Stimulated activated CD8-positive, alpha-beta memory T cell treated with anti-CD3 and anti-CD28 coated beads, Interleukin-4, amount 100 ng/mL, for 4 hours (primary cell): ENCODE measurements at places on chromosomes 5 and 9.

- no peak for DNase-seq
Measured at GRCh38 chr9:35697486-35697885, 7.8 kb upstream of the TPM2 start.

GRCh38 chr5:158277276-158277675 lies 418.3 kb upstream of the CLINT1 start:
- no peak for DNase-seq

DNA sequence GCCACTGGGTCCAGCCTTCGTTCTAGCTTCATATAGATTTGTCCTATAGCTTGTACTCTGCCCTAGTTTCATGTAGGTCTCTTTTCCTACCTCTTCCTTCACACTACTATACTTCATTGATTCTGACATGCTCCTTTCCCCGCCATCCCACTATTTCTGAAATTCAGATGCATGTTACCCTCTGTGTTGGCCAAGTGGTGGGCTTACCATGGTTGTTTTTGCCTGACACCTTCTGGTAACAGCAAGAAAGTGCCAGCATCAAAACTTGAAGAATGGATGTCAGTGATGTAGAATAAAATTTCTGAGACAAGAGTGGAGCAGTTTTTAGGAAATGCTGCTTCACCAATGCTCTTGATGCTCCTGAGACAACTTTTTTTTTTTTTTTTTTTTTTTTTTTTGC lies 19.5 kb upstream of the SERINC5 start:
- DNase-seq: no peak

- DNase-seq: no peak
Measured at GRCh38 chr5:154375329-154376008, 70.3 kb upstream of the SAP30L start.

GRCh38 chr9:37295796-37296195 lies 126.7 kb upstream of the GRHPR start:
- no peak for DNase-seq

DNA sequence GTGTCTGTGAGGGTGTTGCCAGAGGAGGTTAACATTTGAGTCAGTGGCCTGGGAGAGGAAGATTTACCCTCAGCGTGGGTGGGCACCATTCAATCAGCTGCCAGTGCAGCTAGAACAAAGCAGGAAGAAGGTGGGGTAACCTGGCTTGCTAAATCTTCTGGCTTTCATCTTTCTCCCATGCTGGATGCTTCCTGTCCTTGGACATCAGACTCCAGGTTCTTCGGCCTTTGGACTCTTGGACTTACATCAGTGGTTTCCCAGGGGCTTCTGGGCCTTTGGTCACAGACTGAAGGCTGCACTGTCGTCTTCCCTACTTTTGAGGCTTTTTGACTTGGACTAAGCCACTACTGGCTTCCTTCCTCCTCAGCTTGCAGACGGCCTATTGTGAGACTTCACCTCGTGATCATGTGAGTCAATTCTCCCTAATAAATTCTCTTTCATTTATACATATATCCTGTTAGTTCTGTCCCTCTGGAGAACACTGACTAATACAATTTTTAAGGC lies 38.1 kb downstream of the PBX3 start:
- peak; percentile 1 for DNase-seq

DNA sequence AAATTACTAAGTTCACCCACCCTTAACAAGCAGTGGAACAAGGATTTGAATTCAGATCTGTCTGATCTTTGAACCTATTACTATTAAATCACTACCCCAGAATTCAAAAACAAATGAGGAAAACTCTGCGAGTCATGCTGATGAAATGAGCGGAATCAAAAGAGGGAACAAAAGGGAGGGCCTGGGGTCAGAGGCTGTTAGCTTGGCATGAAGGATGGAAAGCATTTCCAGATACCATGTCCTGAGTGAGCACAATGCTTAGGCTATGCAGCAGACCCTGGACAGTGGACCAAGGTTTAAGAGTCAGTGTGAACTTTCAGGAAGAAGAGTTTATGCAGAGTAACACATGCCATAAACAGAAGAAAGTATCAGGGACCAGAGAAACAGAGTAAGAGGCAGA lies 30.5 kb downstream of the GRIA1 start:
- no peak for DNase-seq
